ENCODE measurements at places on chromosomes 12 and 14.
A peak's percentile ranks its signal among the peaks of the same experiment; 100 is the strongest.

DNA sequence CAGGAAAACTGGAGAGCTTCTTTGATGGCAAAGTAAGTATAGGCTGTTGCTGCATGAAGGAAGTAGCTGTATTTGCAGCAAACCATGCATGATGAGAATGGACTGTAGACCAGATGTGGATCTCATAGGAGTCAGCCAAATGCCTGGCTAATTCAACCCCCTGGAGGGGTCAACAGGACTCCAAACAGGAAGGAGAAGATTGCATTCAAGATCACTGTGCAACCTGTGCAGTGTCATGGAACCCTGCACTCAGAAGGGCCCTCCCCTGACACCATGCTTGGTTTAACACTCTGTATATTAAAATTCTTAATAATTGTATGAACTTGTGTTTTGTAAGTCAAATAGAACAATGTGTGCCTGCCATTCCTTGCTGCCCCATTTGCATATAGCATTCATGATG lies 225.1 kb upstream of the FSCB start:
- DNase-seq: no peak

- peak; percentile 75 for DNase-seq
Measured at GRCh38 chr12:121697093-121697698, 15.4 kb upstream of the TMEM120B start.

GRCh38 chr12:46459111-46459510 lies 86.5 kb upstream of the SLC38A2 start:
- no peak for DNase-seq

GRCh38 chr12:119512772-119513497 lies 80.6 kb upstream of the TMEM233 start:
- no peak for DNase-seq

- DNase-seq: no peak
Measured at GRCh38 chr14:33692762-33693161, 258.1 kb downstream of the EGLN3 start.

GRCh38 chr14:96821501-96821900 lies 24.3 kb downstream of the VRK1 start:
- no peak for DNase-seq

DNA sequence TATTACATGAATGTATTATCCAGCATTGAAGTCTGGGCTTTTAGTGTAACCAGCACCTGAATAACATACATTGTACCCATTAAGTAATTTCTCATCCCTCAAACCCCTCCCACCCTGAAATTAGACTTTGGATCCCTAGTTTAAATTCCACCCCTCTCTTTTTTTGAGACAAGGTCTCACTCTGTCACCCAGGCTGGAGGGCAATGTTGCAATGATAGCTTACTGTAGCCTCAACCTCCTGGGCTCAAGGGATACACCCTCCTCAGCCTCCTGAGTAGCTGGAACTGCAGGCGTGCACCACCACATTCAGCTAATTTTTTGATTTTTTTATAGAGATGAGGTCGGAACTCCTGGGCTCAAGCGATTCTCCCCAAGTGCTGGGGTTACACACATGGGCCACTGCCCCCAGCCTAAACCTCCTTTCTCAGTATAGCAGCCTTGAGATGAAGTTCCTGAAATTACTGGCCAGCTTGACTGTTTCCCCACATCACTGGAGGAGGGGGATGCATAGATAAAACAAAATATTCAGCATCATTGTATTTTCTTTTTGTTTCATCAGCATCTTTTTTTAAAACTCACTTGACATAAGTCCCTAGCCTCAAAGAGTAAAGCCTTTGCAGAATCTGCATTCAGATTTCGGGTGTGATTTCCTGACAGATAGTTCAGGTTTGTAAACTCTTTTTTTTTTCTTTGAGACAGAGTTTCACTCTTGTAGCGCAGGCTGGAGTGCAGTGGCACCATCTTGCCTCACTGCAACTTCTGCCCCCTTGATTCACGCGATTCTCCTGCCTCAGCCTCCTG lies 7.0 kb downstream of the PTPN11 start:
- DNase-seq: no peak

Measured in suppressor macrophage (primary cell).